Activated naive CD8-positive, alpha-beta T cell treated with anti-CD3 and anti-CD28 coated beads, Interleukin-2, amount 10 ng/mL, durations not matched to agents 7 days and 5 days (primary cell): ENCODE measurements at places on chromosomes 12 and 14. TPM values are rescaled to one million over a fixed set of nuclear protein-coding genes. Genes with fewer than 3 reads are reported as not detected.

GRCh38 chr14:100033347-100034075, 31.7 kb upstream of the EVL start:
- DNase-seq: no peak

DNA sequence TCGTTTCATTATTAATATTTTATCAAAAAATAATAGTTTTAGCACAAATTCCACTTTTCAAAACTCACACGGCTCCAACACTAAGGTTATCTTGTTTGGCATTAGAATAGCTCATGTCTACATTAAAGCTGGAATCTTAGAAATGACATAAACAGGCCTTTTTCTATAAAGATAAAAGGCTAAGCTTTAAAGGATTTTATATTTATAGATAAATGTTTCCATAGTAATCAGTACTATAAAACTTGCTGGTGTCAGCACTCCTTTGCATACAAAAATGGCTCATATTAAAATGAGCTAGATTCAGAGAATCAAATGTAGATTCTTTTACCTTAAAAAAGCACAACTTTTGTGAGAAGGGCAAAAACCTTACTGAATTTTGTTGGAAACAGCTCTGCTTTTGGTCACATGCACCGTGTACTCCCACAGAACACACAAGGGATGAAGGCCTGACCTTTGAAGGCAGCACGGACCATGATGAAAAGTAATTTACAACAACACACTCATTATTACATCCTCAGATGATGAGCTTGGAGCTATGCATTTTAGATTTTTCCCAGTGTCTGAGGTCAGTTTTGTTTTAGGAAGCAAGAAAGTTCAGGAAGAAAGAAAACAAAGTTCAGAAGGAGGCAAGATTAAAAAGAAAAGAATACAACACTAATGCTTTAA, 202.8 kb downstream of the BCAT1 start:
- no peak for DNase-seq

DNA sequence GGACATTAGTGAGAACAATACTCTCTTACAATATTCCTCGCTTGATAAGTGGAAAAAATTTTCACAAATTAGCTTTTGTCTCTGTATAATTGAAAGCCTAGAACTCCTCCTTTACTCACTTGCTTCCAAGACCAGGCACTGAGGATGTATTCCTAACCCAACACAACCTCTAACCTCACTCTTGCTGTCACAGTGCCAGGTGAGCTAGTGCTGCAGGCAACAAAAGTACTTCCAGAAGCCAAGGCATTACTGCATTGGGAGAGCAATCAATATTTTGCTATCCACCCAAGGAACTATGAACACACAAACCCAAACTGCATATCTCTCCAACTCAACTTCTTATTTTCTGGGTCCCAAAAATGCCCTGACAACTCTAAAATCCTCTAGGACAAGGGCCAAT, 1081.0 kb downstream of the VRK1 start:
- no peak for DNase-seq

The CSRP2 gene
- total RNA-seq: 0.42 TPM

GRCh38 chr12:78306236-78306635, 475.5 kb downstream of the NAV3 start:
- DNase-seq: no peak

- no peak for DNase-seq
Observed at GRCh38 chr12:62267480-62267879, 7.3 kb downstream of the USP15 start.

GRCh38 chr12:61765926-61766325, 494.3 kb upstream of the USP15 start:
- DNase-seq: no peak

The SLC25A47 gene
- total RNA-seq: not detected

- DNase-seq: no peak
Observed at GRCh38 chr14:56137849-56138248, 19.6 kb downstream of the PELI2 start.

DNA sequence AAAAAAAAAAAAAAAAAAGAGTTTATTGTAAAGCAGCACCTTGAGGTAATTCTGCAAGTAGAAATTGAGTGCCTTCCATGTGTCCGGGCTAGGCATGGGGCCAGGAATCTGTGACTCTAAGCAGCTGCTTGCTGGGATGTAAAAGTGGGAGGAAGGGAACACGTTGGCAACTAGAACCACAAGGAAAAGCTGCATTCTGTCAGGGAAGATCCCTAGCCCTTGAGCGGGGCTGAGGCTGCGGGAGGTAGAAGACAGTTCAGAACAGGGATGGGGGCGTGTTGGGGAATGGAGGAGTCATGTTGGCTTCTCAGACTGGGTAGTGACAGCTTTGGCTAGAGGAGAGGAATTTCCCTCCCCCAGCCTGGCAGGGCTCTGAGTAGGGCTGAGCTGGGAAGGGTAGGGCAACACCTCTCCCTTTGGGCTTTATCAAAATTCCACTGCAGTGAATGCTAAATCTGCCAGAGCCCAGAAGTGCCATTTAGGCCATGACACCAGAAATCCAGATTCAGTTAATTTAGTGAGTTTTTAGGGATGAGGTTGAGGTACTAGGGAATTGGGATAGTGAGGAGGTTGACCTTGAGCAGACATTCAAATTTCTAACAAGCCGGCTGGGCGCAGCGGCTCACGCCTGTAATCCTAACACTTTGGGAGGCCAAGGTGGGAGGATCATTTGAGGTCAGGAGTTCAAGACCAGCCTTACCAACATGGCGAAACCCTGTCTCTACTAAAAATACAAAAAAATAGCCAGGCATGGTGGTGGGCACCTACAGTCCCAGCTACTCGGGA, 3.4 kb upstream of the TRAFD1 start:
- DNase-seq: no peak

- DNase-seq: no peak
Observed at GRCh38 chr12:102603021-102603420, 122.7 kb upstream of the IGF1 start.

The ENTPD5 gene
- 13.5 TPM for total RNA-seq

- no peak for DNase-seq
Observed at GRCh38 chr12:24328261-24328660, 378.8 kb upstream of the SOX5 start.
